NK-92 treated with Interleukin-12 subunit alpha and Interleukin-12 subunit beta, amount 100 ng/mL, for 24 hours (cell line): ENCODE measurements at places on chromosomes 1 and 21.

DNA sequence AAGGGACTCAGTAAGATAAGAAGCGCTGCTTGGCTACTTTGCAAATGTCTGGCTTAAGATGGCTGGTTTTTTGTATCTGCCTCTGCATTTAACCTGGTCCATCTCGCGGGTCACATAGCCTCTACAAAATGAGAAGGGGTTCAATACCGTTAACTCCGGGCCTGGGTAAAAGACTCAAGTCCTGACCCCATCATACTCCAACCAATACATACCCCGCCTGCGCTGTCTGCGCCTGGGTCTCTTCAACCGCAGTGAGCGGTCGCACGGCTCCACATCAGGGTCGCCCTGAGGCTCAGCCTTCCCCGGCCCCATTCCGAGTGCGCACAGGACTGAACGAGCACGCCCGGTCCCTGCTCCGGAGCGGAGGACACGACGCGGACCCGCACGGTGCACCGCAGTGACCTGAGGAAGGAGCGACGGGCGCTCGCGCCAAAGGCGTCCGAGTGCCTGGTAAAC is 558 bp upstream of the PGD start:
- DNase-seq, result no peak

DNA sequence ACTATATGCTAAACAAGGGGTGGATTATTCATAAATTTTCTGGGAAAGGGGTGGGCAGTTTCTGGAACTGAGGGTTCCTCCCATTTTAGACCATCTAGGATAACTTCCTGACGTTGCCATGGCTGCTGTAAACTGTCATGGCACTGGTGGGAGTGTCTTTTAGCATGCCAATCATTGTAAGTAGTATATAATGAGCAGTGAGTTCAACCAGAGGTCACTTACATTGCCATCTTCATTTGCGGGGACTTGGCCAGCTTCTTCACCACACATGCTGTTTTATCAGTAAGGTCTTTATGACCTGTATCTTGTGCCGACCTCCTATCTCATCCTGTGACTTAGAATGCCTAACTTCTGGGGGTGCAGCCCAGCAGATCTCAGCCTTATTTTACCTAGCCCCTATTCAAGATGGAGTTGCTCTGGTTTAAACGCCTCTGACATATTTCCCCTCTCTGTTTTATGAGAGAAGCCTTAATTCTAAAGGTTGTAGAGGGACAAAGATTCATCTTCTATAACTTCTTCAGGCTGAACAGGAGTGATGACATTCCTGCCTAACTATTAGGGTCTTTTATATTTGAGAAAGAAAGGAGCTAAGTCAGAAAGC is 60.4 kb downstream of the DIP2A start:
- no peak for DNase-seq

- DNase-seq, result no peak
These were observed 29.7 kb upstream of the KDM4A start for GRCh38 chr1:43619996-43620920.

GRCh38 chr1:25072461-25072860 is 142.4 kb upstream of the RUNX3 start:
- DNase-seq, result no peak

DNA sequence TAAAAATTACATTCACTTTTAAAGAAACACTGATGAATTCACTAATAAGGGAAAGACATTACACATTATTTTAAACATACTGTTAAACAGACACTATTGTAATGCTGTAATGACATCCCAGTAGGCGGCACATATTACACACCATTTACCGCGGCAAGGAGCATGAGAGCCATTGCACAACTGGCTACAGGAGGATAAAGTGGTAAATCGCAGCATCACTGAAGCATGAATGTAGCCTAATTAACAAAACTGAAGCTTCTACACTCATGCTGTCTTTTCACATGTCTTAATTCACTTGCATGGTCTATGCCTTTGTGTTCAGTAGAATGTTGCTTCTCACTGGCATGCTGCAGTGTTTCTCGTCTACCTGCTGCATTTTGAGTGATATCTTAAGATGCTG is 1046.0 kb downstream of the MRPL39 start:
- no peak for DNase-seq

GRCh38 chr1:226444901-226445300 is 37.0 kb upstream of the PARP1 start:
- peak; percentile 20 for DNase-seq

GRCh38 chr1:30665216-30666010 is 58.0 kb downstream of the MATN1 start:
- no peak for DNase-seq

DNA sequence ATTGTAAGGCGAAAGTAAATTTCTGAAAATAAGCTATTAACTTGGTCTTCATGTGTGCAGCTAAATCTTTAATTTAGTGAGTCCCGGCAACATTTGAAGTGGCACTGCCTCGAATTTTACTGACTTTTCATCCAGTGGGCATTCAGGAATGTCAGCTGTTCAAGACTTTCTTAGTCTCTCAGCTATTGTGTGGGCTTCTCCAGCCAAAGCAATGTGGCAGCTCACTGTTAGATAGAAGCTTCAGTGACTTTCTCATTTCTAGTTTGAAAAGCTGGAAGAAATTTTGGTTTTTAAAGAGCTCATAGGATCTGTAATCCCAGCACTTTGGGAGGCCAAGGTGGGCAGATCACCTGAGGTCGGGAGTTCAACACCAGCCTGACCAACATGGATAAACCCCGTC is 44.3 kb upstream of the FAM89A start:
- no peak for DNase-seq

- no peak for DNase-seq
These were observed 73.3 kb upstream of the SLC44A3 start for GRCh38 chr1:94746635-94747525.

- no peak for DNase-seq
These were observed 19.3 kb upstream of the PTPRF start for GRCh38 chr1:43511394-43511793.

- DNase-seq, result no peak
These were observed 170.2 kb downstream of the PLPP3 start for GRCh38 chr1:56409112-56409691.

DNA sequence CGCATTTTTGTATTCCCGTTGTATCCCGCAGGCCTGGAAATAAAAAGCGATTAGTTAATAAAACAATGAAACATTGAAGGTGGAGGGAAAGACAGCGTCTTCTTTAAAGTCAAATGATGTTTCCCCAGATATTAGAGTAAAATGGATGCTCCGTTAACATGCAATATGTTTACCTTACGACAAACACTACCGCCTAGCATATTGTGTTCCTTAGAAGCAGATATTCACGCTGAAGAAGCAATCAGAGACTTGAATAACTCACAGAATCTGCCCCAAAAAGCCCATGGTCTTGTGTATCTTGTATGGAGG is 583 bp upstream of the B4GALT3 start:
- no peak for DNase-seq

- no peak for DNase-seq
These were observed 37.7 kb downstream of the DHRS3 start for GRCh38 chr1:12580054-12580887.

- no peak for DNase-seq
These were observed 33.6 kb upstream of the TNFSF18 start for GRCh38 chr1:173084292-173084691.

DNA sequence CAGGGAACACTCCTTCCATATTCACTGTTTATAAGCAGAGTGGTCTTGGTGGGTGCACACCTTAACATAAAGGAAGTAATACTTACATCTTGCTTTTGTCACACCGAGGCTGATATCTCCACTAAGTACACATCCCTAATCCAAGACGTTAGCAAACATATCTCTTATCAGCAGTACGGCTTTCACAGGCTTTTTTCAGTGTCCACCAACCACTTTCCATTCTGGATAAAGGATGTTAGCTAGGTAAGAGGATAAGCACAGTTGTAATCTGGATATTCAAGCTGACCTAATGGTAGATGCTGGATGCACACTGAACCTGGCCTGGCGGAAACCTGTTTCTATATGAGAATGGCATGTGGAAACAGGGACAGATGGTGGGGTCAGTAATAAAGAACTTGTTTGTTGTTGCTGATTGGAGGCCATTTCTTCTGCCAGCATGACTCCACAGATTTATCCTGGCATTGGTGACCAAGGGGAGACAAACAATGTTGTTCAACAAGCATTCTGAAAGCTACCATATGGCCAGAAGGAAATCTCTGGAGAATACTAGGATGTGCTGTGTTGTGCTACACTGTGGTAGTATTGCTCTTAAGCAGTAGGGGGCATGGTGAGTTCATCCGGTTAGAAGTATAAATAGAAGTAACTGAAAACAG is 416.4 kb downstream of the PTBP2 start:
- no peak for DNase-seq

DNA sequence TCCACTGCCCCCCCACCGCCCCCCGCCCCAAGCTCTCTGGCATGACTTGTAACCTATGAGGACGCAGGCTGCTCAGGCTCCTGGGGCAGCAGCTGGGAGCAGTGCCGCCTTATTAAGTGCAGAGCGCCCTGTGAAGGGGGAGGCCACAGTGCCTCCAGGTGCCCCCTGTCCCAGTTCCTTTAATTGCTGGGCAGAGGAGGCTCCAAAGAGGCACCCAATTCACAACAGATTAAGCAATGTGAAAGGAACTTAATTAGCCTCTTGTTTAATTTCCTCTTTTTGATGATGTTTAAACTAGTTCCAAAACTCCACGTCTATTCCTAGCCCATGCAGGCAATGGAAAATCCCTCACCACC is 3.0 kb downstream of the RXFP4 start:
- DNase-seq, result no peak

DNA sequence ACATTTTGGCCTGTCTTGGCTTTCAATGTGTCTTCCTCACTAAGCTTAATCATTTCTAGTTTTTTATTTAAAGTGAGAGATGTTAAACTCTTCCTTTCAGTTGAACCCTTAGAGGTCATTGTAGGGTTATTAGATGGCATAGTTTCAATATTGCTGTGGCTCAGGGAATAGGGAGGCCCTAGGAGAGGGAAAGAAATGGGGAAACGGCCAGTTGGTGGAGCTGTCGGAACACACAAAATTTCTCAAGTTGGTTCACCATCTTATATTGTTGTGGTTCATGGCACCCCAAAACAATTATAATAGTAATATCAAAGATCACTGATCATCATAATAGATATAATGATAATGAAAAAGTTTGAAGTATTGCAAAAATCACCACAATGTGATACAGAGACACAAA is 31.4 kb upstream of the KAZN start:
- DNase-seq, result no peak

- no peak for DNase-seq
These were observed 204.7 kb downstream of the LHX8 start for GRCh38 chr1:75338616-75339483.

GRCh38 chr1:237671262-237671661 is 219.5 kb downstream of the ZP4 start:
- no peak for DNase-seq

DNA sequence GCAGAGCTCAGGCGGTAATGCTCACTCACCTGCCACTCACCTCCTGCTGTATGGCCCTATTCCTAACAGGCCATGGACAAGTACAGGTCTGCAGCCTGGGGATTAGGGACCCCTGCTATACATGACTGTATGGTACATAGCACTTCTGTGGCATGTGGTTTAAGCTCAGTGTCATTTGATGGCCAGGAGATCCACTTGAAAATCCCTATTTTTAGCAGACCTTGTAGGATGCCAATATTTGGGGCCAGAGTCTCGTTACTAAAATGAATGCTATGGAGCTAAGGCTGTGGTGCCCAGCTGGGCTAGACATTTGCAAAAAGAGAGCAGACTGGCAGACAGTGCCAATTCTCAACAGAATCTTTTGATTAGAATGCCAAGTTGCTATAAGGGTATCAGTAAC is 1.7 kb upstream of the ANGPTL7 start:
- DNase-seq, result no peak
